Activated effector memory CD4-positive, alpha-beta T cell treated with anti-CD3 and anti-CD28 coated beads, Interleukin-2, amount 50 U/mL, for 16 hours (primary cell): ENCODE measurements at places on chromosomes 12 and 14.

- no peak for DNase-seq
Observed at GRCh38 chr14:78154827-78155226, 15.3 kb upstream of the NRXN3 start.

DNA sequence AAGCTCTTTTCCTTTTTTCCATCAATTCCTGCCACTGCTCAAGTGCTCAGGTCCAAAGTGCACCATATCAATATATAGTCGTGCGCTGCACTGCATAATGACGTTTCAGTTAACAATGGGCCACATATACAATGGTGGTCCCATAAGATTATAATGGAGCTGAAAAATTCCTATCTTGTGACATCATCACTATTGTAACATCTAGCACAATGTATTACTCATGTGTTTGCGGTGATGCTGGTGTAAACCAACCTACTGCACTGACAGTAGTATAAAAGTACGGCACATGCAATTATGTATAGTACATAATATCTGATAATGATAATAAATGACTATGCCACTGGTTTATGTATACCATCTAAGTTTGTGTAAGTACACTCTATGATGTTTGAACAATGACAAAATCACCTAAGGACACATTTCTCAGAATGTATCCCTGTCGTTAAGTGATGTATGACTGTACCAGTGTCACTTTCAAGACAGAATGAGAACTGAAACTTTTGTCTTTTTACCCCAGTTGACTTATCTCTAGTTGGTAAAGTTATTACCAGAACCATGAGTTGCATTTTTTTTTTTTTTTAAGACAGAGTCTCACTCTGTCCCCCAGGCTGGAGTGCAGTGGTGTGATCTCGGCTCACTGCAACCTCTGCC, 53.7 kb upstream of the INSM2 start:
- no peak for DNase-seq

- DNase-seq, result no peak
Observed at GRCh38 chr12:126523891-126524290, 1458.7 kb downstream of the AACS start.

DNA sequence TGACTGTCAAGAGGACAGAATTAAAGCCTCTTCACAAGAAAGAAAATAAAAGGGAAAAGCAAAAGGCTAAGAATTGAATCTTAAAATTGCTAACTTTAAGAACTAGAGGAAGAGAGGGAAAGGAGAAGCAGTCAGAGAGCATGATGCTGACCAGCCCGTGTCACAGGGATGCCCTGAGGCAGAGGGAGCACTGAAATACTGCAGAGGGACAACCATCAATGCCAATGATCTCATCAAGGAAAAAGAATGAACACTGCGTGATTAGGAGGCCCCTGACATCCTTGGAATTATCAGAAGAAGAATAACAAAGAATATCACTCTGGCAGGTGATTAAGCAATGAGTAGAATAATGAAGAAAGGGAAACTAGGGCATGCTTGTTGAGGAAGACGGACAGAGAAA, 252.2 kb upstream of the GRIP1 start:
- DNase-seq, result no peak

- DNase-seq, result no peak
Observed at GRCh38 chr12:79309039-79309438, 381.7 kb downstream of the PAWR start.

DNA sequence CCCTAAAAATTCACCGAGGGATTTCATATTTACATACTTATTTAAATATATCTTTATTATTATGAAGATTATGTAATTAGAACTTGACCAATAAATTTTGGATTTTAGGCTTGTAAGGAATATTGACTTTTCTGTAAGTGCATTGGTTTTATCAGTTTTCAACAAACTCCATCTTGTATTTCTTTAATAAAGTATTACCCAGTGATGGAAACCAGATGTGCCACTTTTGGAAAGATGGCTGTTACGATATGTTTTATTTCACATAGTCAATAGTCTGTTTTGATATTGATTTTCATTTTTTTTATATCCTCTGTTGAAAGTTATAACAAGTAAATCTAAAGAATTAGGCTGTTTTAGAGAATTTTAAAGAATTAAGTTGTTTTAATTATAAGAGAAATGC, 1.8 kb downstream of the MON2 start:
- no peak for DNase-seq

- no peak for DNase-seq
Observed at GRCh38 chr12:57631566-57632072, 1.4 kb downstream of the B4GALNT1 start.

DNA sequence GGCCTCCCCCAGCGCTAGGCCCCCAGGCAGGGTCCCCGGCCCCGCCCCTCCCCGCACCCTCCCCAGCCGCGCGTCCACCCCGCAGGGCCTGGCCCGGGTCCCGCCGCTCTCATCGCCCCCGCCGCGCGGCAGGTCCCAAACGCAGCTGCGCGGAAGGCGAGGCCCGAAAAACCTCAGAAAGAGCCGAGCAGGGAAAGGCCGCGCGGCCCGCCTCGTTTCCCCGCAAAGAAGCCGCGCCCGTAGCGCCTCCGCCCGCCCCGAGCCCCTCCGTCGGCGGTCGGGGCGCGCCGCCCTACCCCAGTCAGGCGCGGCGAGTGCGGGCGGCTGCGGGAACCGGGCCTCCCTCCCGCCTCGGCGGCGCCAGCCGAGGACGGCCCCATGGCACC, 324 bp downstream of the POLE start:
- DNase-seq, result no peak
